DMS79 (cell line): ENCODE measurements at places on chromosomes 1 and 21.

DNA sequence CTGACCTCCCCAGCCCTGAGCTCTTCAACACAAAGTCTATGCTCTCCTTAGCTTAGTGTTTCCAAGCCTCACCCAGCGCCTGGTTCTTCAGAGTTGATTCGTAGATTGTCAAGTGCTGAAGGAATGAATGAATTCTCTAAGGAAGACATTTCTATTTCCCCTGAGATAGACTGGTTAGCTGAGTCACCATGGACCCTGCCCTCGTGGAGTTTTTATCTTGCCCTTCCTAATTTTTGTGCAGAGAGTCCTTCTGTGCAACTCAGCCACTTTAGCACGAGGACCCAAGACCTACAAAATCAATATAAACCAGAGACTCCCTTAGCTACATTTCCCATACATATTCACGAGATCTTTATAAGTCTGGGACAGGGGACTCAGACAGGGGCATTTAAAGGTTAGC is 2.6 kb upstream of the CD244 start:
- DNase-seq = no peak

DNA sequence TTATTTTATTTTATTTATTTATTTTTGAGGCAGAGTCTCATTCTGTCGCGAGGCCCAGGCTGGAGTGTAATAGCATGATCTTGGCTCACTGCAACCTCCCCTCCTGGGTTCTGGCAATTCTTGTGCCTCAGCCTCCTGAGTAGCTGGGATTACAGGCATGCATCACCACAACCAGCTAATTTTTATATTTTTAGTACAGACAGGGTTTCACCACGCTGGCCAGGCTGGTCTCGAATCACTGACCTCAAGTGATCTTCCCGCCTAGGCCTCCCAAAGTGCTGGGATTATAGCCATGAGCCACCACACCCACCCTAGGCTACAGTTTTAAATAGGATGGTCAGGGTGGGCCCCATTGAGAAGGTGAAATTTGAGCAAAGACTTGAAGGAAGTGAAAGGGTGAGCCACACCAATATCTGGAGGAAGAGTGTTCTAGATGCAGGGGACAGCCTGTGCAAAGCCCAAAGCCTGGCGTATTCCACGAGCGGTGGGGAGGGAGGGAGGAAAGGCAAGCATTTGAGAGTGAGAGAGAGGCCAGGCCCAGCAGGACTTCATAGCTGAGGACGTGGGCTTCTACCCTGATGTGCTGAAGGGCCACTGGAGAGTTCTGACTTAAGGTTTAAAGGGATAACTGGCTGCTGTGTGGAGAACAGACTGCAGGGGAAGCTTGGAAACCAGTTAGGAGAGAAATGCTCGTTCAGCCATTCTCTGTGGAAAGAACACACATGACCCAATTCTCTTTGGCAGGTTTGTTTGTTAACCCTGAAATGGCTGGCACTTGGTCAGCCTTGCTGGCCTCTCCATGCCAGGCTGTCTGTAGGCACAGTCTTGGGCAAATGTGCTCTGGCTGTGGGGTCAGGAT is 62.6 kb upstream of the FAM20B start:
- no peak for DNase-seq

GRCh38 chr1:51216631-51217030 is 19.4 kb upstream of the RNF11 start:
- DNase-seq = no peak

- DNase-seq = no peak
Measured at GRCh38 chr1:24117722-24118409, 5.9 kb upstream of the MYOM3 start.

DNA sequence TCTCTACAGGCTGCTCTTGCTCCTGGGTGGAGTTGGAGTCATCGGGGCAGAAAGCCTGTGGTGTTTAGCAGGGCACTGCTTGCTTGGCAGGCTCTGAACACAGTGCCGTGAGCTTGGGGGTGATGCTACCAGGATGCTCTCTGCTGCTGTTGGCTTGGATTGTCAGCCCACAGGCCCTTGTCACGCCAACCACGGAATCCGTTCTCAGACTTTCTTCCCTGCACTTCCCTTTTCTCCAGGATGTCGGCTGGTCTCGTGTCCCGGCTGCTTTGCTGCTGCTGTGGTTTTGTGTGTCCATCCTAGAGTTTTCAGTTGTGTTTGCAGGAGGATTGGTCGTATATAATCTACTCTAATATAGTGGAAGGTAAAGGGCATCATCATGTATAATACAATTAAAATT is 44.4 kb upstream of the TTC34 start:
- DNase-seq = no peak

DNA sequence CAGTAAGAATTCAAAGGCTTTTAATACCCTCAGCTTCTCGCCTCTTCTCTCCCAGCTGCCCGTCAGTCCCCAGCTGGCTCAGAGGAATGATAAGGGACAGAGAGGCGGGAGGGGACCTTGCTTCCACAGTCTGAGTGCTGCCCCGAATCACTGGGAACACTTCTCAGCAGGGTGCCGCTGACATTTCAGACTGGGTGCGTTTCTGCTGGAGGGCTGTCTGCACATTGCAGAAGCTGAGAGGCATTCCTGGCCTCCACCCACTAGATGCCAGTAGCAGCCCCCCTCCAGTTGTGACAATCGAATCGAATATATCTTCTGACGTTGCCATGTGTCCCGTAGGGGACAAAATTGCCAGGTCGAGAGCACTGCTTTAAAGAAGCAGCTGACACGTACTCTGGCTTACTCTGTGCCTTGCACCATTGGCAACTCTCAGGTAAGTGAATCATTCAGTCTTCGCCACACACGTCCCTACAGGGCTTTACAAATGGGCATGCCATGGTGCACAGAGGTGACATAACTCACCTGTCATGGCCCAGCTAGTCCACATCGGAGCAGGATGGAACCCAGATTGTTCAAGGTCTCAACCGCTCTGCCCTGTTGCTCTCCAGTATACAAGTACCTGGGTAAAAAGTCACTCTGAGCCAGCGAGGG is 23.9 kb downstream of the CTNNBIP1 start:
- no peak for DNase-seq

- DNase-seq = no peak
Measured at GRCh38 chr1:76095802-76096201, 21.3 kb downstream of the ST6GALNAC3 start.

GRCh38 chr1:3695326-3696217 is 43.3 kb downstream of the TP73 start:
- DNase-seq = no peak

DNA sequence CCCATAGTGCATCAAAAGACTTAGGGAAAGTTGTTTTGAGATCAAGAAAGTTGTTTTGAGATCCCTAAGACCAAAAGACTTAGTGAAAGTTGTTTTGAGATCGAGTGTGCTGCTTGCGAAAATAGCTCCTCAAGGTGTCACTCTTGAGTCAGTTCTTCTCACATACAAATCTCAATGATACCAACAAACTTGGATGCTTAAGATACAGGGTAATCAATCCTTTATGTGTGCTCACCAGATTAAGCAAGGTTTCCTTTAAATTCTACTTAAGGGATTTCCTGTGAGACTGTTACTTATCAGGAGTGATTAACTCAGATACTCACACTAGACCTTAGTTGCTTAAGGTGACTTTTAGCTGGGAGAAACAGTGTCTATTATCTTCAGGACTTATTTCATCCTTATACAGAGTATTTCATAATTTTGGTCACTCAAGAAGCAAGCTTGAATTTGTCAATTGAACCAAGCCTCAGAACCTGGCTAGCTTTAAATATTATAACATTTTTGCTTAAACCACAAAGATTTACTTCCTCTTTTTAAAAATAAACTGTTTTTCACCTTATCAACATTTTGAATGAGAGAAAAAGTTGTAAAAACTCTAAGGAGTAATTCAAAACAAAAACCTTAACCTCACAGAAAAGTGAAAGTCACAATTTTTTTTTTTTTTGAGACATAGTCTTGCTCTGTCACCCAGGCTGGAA is 8.0 kb upstream of the RLF start:
- peak; percentile 14 for DNase-seq
